ENCODE measurements at places on chromosomes 6 and 20.

- H3K36me3 ChIP-seq = no peaks in the 10 kb centered on the region
- no peak overlapping the region for H3K4me3 ChIP-seq
- H3K27me3 ChIP-seq = no peaks in the 10 kb centered on the region
- DNase-seq = no peak
- H3K27ac ChIP-seq = no peak overlapping the region
These were observed 18.4 kb upstream of the MRPS18A start for GRCh38 chr6:43705996-43706395.

GRCh38 chr6:134111726-134112125 lies 59.3 kb upstream of the SLC2A12 start:
- no peak for DNase-seq
- H3K36me3 ChIP-seq = no peaks in the 10 kb centered on the region
- H3K27ac ChIP-seq = no peak overlapping the region
- no peaks in the 10 kb centered on the region for H3K4me1 ChIP-seq
- no peak overlapping the region for H3K4me3 ChIP-seq
- no peaks in the 10 kb centered on the region for H3K27me3 ChIP-seq

GRCh38 chr6:46505693-46506512 lies 14.7 kb upstream of the RCAN2 start:
- no peaks in the 10 kb centered on the region for H3K36me3 ChIP-seq
- H3K27me3 ChIP-seq = no peaks in the 10 kb centered on the region
- H3K27ac ChIP-seq = no peak overlapping the region
- H3K4me3 ChIP-seq = no peak overlapping the region
- no peak for DNase-seq
- no peaks in the 10 kb centered on the region for H3K4me1 ChIP-seq

- H3K27ac ChIP-seq = no peak overlapping the region
- peaks cover 11% of the 10 kb centered on the region for H3K4me1 ChIP-seq
- no peaks in the 10 kb centered on the region for H3K36me3 ChIP-seq
- DNase-seq = peak; percentile 29
- H3K4me3 ChIP-seq = no peak overlapping the region
These were observed 72.5 kb downstream of the B3GAT2 start for GRCh38 chr6:70884074-70884983.

GRCh38 chr6:98777762-98778161 lies 56.6 kb upstream of the POU3F2 start:
- H3K4me3 ChIP-seq = no peak overlapping the region
- H3K27me3 ChIP-seq = no peaks in the 10 kb centered on the region
- H3K27ac ChIP-seq = no peak overlapping the region
- no peaks in the 10 kb centered on the region for H3K36me3 ChIP-seq

DNA sequence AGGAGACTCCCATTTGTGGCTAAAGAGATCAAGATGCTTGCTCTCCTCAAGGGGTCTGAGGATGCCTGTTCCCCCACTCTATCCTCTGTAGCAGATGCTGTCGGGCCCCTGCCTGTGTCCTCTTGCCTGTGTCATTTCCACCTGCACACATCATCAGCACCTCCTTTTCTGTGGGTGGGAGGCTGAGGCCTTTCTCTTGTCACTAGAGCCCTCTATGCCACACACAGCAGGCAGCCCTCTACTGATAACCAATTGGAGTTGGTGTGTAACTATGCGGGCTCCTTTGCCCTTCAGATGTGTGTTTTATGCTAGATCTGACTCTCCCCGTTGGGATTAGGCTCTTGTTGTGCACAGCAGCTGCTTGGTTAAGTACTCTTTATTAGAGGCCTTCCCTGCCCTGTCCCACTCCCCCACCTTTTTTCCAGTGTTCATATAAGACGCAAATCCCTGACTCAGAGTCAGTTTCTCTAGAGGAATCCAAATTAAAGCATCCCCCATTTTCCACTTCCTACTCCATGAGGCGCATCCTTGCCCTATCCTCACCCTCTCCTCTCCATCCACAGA lies 7.7 kb downstream of the TREML2 start:
- H3K4me1 ChIP-seq = no peaks in the 10 kb centered on the region
- peak; percentile 31 for DNase-seq
- no peaks in the 10 kb centered on the region for H3K27me3 ChIP-seq
- no peaks in the 10 kb centered on the region for H3K36me3 ChIP-seq
- no peak overlapping the region for H3K4me3 ChIP-seq
- H3K27ac ChIP-seq = no peak overlapping the region

GRCh38 chr6:113122060-113122459 lies 735.1 kb upstream of the MARCKS start:
- no peak for DNase-seq
- no peak overlapping the region for H3K27ac ChIP-seq
- H3K4me3 ChIP-seq = no peak overlapping the region
- no peaks in the 10 kb centered on the region for H3K27me3 ChIP-seq
- H3K36me3 ChIP-seq = no peaks in the 10 kb centered on the region

GRCh38 chr6:14127611-14128010 lies 10.0 kb downstream of the CD83 start:
- H3K36me3 ChIP-seq = no peaks in the 10 kb centered on the region
- H3K4me1 ChIP-seq = peaks cover 16% of the 10 kb centered on the region
- H3K4me3 ChIP-seq = no peak overlapping the region
- no peak for DNase-seq
- no peak overlapping the region for H3K27ac ChIP-seq

DNA sequence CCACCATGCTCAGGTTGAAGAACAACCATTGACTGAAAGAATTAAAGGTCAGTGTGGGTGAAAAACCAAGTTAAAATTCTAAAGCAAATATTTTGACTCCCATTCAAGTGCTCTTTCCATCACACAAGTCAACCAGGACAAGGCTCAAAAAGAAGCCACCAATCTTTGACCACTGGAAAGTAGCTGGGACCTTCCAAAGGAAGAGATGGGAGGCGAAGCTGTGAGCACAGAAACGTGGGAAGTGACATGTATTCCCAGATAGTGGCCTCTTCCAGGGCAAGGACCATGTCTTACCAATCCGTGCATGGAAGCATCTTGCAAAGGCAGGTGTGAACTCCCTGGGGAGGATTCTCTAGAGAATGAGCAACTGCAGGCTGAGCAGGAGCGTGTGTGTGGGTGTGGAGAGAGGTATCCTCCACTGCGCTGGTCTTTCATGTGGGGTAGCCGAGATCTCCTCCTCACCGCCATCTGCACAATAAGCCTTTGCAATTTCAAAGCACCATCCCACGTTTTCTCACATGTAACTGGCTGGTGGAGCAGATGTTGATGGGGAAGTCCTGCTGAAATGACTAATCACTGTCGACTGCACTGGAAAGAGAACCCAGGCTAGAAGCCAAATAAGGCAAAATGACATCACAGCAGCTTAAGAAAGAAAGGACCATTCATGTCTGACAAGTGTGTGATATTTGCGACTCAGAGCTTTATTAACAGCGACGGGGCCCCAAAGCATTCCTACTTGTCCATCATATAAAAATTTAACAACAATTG lies 189.4 kb upstream of the RREB1 start:
- H3K36me3 ChIP-seq = no peaks in the 10 kb centered on the region
- H3K4me3 ChIP-seq = no peak overlapping the region
- no peaks in the 10 kb centered on the region for H3K4me1 ChIP-seq
- no peak for DNase-seq

GRCh38 chr6:136677344-136677743 lies 114.9 kb downstream of the MAP3K5 start:
- no peak for DNase-seq
- no peak overlapping the region for H3K27ac ChIP-seq
- no peaks in the 10 kb centered on the region for H3K36me3 ChIP-seq
- no peaks in the 10 kb centered on the region for H3K27me3 ChIP-seq
- no peak overlapping the region for H3K4me3 ChIP-seq

DNA sequence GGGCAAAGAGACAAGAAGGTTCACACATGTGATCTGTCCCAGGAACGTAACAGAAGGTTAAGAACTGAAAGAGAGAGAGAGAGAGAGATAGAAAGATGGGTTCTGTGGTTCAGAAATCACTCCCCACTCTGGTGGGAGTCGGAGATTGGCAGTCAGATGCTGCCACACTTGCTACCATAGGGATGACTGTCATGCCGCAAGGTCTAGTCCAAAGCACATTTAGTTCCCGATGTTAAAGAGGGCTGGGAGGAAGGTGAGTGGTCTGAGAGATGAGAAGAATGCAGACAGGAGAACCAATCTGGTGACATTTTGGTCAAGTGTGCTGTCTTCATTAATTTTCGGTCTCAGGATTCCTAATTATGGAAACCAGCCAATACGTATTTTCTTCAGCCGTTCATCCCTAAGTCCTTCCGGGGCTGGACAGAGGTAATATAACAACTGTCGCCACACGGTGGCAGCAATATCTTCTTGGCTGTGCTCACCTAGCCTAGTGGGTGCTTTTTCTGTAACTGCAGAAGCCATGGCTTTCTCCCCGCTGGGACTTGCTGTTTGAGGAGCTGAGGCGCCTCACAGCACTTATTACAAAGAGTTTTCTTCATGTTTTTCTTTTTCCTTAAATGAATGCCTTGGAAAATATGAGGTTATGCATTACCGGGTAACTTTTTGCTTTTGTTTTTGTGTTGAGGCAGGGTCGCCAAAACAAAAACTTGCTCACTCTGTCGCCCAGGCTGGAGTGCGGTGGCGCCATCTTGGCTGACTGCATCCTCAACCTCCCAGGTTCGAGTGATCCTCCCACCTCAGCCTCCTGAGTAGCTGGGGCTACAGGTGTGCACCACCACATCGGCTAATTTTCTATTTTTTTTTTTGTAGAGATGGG lies 46.0 kb downstream of the SLC35D3 start:
- no peaks in the 10 kb centered on the region for H3K36me3 ChIP-seq
- no peaks in the 10 kb centered on the region for H3K4me1 ChIP-seq
- H3K4me3 ChIP-seq = no peak overlapping the region
- no peak overlapping the region for H3K27ac ChIP-seq
- no peaks in the 10 kb centered on the region for H3K27me3 ChIP-seq

- no peak for DNase-seq
- no peak overlapping the region for H3K27ac ChIP-seq
- peaks cover 10% of the 10 kb centered on the region for H3K36me3 ChIP-seq
- peaks cover 58% of the 10 kb centered on the region for H3K4me1 ChIP-seq
- H3K4me3 ChIP-seq = no peak overlapping the region
These were observed 19.3 kb downstream of the JARID2 start for GRCh38 chr6:15264902-15265761.

DNA sequence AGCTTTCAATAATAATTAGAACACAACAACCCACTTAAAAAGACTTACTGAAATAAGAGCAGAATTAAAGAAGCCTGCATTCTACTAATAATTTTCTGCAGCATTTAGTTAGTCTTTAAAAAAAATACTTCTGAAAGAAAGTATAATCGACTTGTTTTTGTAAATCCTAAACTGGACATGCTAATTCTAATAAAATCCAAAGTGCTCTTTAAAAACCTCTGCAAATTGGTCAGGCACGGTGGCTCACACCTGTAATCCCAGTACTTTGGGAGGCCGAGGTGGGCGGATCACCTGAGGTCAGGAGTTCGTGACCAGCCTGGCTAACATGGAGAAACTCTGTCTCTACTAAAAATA lies 57.5 kb upstream of the ARMH2 start:
- H3K4me3 ChIP-seq = no peak overlapping the region
- H3K27me3 ChIP-seq = no peaks in the 10 kb centered on the region
- H3K27ac ChIP-seq = no peak overlapping the region
- no peaks in the 10 kb centered on the region for H3K4me1 ChIP-seq
- peaks cover 7% of the 10 kb centered on the region for H3K36me3 ChIP-seq
- no peak for DNase-seq

DNA sequence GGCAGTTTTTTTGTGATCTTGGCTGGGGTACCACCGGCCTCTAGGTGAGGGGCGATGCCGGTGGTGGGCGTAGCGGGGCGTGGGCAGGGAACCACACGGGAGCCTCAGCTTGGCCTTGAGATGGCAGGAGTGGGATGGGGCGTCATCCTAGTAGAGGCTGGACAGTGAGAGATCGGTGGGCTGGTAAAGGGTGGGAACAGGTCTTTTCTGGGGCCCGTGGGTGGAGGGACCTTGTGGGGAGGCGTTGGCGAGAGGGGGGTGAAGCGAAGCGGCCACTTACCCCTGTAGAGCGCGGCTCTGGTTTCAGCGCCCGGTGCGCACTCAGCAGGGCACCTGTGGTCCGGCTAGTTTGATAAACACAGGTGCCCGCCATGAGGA lies 12.0 kb downstream of the ITPR3 start:
- DNase-seq = no peak
- H3K27me3 ChIP-seq = no peaks in the 10 kb centered on the region
- no peaks in the 10 kb centered on the region for H3K36me3 ChIP-seq
- H3K27ac ChIP-seq = no peak overlapping the region
- H3K4me3 ChIP-seq = peak overlapping the region; percentile 35
- peaks cover 35% of the 10 kb centered on the region for H3K4me1 ChIP-seq

DNA sequence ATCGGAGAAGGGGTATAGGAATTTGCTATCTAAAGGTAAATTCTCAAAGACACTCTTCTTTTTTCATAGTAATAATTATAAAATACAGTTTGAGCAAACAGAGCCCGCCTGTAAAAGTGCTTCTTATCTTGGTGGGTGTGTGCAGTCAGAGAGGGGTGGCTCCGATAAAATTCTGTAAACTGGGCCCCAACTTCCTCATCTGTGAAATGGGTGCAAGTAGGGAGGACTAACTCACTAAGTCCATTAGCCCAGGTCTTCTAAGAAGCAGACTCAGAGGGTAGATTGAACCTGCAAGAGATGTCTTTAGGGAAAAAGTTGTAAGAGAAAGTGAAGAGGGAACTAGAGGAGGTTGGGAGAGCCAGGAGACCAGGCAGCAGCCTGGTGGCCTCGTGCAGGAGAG lies 245.8 kb upstream of the RREB1 start:
- H3K27me3 ChIP-seq = no peaks in the 10 kb centered on the region
- no peaks in the 10 kb centered on the region for H3K36me3 ChIP-seq
- DNase-seq = no peak
- H3K4me3 ChIP-seq = no peak overlapping the region
- H3K4me1 ChIP-seq = peaks cover 6% of the 10 kb centered on the region

DNA sequence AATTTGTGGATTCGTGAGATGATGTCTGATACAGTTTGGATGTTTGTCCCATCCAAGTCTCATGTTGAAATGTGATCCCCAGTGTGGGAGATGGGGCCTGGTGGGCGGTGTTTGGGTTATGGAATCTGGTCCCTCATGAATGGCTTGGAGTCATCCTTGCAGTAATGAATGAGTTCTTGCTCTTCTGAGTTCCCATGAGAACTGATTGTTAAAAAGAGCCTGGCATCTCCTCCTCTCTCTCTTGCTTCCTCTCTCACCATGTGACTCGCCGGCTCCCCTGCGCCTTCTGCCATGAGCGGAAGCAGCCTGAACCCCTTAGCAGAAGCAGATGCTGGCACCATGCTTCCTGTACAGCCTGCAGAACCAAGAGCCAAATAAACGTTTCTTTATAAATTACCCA lies 30.5 kb upstream of the RPP40 start:
- no peak overlapping the region for H3K27ac ChIP-seq
- H3K4me1 ChIP-seq = peaks cover 5% of the 10 kb centered on the region
- no peaks in the 10 kb centered on the region for H3K27me3 ChIP-seq
- DNase-seq = no peak
- H3K4me3 ChIP-seq = no peak overlapping the region

GRCh38 chr6:91240878-91241603 lies 654.2 kb upstream of the MAP3K7 start:
- H3K4me1 ChIP-seq = no peaks in the 10 kb centered on the region
- no peak overlapping the region for H3K4me3 ChIP-seq
- H3K27me3 ChIP-seq = no peaks in the 10 kb centered on the region
- DNase-seq = no peak
- no peaks in the 10 kb centered on the region for H3K36me3 ChIP-seq

DNA sequence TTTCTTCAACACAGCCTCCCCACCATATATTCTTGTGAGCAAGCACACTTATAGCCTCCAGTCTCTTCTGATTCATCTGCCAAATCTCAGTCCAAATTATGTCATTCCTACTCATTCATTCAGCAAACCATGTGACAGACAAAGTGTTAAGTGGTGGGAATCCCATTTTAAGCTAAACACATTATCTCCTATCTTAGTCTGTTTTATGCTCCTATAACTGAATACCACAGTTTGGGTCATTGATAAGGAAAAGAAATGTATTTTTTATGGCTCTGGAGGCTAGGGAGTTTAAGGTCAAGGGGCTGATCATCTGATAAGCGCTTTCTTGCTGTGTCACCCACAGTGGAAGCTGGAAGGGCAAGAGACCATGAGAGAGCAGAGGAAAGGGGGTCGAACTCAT lies 23.9 kb upstream of the SMIM13 start:
- no peaks in the 10 kb centered on the region for H3K36me3 ChIP-seq
- DNase-seq = no peak
- H3K4me1 ChIP-seq = no peaks in the 10 kb centered on the region

All from H1 (cell line).